ENCODE measurements at places on chromosomes 4 and X.

DNA sequence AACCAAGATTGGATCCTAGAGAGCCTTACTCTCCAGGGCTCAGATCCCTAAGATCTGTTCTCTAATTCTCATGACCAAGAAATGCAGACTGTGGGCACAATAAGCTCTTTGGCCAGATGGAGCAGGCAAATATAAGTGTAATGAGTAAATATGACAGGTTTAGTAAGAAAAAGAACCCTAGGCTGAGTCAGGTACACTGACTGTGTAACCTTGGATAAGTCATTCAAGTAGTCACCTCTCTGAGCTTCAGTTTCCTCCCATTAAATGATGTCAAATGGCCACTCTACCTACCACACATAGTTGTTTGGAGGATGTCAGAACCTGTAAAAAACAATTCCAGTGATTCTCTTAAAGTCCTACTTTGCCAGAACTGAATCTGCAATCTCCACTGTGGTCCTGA, 8.3 kb upstream of the EDA start:
- no peak for DNase-seq

- no peak for DNase-seq
Measured at GRCh38 chr4:26964512-26964911, 103.9 kb downstream of the STIM2 start.

GRCh38 chrX:24395775-24396174, 35.3 kb downstream of the SUPT20HL1 start:
- peak; percentile 40 for DNase-seq

DNA sequence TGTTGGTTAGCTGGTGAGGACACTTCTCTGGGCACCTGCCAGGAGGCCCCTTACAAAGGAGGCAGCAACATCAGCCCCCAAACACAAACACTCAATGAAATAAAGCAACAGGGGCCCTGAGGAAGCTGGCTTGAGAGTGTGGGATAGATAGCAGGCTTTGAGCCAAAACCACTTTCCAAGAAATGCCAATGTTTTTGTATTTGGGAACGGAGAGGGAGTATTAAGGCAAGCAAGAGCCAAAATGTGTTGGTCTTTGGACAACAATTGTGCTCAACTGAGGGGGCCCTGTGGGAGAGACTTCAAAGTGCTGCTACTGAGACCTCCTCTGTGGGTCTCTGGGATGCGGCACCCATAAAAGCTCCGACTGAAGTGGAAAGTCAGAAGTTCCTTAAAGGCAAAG, 41.0 kb downstream of the RAI2 start:
- no peak for DNase-seq

GRCh38 chr4:149306537-149306936, 509.1 kb downstream of the IQCM start:
- DNase-seq = no peak

GRCh38 chrX:41604177-41604576, 84.6 kb upstream of the GPR34 start:
- DNase-seq = no peak

GRCh38 chrX:134010690-134011089, 25.3 kb upstream of the GPC3 start:
- DNase-seq = no peak

DNA sequence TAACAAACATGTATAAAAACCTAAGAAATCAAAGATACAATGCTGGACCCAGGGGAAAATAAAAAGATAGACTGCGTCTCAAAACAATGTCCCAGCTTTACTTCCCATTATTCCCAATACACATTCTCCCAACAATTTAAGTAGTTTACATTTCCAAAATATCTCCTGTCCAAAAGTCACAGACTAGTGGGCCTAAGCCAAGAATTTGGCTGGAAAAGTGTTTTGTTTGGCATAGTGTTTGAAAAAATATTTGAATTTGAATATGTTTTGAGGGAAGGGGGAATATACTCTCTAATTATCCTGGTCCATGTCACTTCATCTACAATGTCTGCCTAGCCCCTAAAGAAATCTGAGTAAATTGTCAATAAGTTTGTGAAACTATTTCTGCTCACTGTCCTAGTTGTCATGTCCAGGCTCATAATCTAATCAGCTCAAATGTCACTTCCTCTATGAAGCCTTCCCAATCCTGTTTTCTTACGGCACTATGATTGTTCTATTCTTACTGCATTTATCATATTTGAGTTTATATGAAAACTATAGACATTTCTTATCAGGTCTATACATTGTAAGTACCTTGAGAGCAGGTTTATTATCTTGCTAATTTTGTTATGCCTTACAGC, 74.4 kb downstream of the SEC24D start:
- no peak for DNase-seq

GRCh38 chr4:185839194-185839712, 27.3 kb upstream of the SORBS2 start:
- no peak for DNase-seq

- no peak for DNase-seq
Measured at GRCh38 chrX:3777416-3777815, 64.0 kb upstream of the PRKX start.

GRCh38 chr4:109424093-109424841, 9.3 kb upstream of the SEC24B start:
- DNase-seq = no peak

GRCh38 chr4:26670903-26671537, 87.1 kb downstream of the TBC1D19 start:
- no peak for DNase-seq

GRCh38 chr4:152660526-152660925, 19.3 kb downstream of the TMEM154 start:
- DNase-seq = no peak

DNA sequence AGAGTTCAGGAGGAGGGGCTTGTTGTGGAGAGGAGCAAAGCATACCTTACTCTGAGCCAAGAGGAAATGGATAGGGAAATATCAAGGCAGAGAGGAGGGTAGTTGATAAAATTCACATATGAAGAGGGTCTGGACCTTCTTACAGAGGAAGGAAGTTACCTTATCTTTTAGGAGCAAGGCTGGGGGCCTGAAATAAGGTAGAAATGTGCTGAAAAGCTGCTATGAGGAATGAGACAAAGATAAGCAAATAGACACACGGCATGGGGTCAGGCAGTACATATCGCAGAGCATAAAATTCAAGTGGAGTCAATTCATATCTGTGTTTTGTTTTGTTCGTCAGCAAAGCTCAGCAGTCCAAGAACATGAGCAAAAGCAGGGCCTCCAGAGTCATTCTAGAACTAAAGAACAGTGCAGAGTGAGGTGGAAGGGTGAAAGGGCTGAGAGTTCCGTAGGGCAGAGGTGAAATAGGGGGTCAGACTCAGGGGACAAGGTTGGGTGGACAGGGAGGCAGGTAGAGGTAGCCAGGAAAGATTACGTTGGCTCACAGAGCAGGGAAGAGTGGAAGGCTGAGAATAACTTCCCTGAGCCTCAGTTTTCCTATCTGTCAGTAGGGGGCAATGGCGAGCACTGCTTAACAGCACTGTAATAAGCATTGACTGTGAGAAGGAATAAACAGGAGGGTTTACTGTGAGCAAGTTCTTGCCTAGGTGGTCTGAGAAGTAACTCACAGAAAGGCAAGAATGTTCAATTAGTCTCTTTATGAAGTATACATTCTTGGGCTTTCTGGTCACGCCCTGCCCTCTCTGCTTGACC, 9.2 kb downstream of the VSIG4 start:
- peak; percentile 50 for DNase-seq

GRCh38 chr4:105659190-105659589, 49.3 kb downstream of the INTS12 start:
- no peak for DNase-seq

GRCh38 chr4:51942108-51942832, 77.9 kb downstream of the LRRC66 start:
- no peak for DNase-seq

GRCh38 chr4:7971881-7972500, 32.3 kb upstream of the AFAP1 start:
- DNase-seq = no peak

DNA sequence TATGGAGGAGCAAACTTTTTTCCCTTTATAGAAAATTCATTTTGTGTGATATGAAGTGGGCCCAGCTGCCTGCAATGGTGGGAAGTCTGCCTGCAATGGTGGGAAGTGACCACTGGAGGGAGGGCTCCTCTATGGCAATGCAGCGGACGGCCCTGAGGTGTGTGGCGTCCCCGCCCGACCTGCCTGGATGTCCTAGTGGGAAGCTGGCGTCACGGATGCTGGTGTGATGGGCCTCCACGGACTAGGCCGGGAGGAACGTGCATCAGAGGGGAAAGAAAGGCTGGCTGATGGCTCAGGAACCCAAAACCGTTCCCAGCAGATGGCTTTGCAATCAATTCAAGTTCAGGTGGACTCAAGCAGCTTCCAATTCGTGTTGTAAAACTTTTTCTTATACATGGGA, 177.9 kb downstream of the AFAP1 start:
- peak; percentile 62 for DNase-seq

- DNase-seq = no peak
Measured at GRCh38 chr4:176238826-176239225, 30.2 kb downstream of the ASB5 start.

DNA sequence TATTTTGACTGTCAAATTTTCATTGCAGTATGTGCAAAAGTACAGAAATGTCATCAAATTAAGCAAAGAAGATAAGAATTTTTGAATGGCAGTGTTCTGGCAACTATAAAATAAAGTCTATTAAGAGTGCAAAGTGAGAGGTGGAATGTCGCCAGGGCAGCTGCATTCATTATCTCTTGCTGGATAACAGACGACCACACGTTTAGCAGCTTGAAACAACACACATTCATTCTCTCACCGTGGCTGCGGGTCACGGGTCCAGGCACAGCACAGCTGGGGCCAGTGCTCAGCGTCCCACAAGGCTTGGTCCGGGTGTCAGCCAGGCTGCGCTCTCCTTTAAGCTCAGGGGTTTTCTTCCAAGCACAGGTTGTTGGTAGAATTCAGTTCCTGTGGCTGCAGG, 113.9 kb downstream of the GPR143 start:
- no peak for DNase-seq

DNA sequence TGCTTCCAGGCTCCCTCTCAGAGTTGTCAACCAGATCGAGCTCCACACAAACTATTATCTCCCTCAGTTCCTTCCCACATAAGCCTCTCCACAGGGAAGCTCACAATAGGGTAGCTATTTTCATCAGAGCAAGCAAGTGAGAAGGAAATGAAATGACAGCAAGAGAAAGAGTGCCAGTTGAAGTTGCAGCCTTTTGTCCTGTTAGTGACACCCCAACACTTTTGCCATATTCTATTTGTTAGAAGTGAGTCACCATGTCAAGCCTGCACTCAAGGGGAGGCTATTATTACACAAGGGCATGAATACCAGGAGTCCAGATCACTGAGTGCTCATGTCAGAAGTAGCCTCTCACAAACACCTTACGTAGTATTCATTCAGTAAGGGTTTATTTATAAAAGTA, 266.3 kb upstream of the NOCT start:
- no peak for DNase-seq

DNA sequence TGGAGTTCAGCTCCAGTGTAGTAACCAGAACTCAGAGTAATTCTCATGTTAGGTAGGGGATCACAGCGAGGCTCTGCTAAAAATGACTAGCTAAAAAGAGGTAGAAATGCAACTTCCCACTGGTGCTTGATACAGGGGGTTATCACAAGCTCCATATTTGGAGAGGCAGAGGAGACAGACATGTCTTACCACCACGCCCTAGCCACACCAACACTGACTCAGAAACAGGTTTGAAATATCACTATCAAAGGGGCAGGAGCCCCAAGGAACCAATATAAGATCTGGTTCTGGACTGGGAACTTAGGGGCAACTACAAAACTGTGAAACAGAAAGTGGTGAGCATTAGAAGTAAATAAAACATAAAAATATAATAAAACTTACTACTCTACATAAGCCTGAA, 62.9 kb downstream of the IQCM start:
- DNase-seq = no peak

- no peak for DNase-seq
Measured at GRCh38 chrX:153302796-153303195, 18.8 kb downstream of the PNMA6F start.

GRCh38 chr4:30295652-30296051, 424.5 kb upstream of the PCDH7 start:
- DNase-seq = no peak

DNA sequence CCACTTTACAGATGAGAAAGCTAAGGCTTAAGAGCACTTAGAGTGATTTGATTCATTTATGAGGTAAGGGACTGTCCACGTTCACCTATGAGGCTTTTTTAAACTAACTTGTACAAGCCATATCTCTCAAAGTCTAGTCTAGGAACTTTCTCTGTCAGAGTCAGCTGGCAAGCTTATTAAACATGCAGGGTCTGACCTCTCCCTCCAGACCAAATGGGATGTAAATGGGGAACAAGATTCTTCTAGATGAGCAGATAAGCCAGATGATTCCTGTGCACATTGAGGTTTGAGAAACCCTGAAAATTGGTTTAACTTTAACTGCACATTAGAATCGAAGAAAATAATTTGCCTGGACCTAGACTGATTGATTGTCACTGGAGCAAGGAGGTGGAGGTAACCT, 160.0 kb upstream of the SPRY1 start:
- no peak for DNase-seq

GRCh38 chr4:9938933-9939332, 82.4 kb downstream of the SLC2A9 start:
- no peak for DNase-seq

DNA sequence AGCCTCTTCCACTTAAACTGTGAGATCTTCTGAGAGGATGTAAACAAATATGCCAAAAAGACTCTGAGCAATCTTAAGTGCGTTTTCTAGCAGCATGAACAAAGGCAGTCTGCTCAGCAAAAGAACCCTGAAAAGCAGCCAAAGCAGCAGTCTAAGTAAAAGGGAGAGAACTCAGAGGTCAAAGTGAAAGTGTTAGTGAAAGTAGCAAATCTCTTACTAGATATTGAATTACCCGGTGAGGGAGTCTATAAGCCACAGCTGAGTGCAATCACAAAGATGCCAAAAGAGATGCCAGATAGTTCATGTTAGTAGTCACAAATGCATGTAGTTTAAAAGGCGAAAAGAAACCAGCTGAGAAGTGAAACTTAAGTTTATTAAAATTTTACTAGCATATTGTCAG, 7.9 kb upstream of the GNRHR start:
- DNase-seq = no peak

- DNase-seq = no peak
Measured at GRCh38 chrX:72569786-72570185, 2.9 kb downstream of the HDAC8 start.

DNA sequence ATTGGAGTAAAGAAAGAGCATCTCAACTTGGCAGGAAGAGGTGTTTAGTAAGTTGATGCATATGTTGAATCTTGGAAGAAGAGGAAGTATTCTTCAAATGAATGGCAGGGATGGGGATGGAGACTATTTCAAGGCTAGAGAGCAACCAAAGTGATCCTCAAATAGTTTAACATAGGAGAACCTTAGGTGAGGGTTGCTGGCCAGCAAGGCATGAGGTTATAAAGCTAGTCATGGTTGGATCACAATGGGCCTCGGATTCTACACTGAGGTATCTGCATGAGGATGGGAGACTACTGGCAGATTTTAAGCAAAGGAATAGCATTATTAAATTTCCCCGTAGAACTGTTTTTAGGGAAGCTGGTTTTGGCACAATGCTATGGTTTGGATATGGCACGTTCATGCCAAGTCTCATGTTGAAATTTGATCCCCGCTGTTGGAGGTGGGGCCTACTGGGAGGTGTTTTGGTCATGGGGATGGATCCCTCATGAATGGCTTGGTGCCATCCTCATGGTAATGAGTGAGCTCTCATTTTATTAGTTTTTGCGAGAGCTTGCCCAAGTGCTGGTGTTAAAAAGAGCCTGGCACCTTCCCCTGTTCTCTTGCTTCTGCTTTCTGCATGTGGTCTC, 41.9 kb upstream of the ETNPPL start:
- no peak for DNase-seq
